ENCODE measurements at places on chromosomes 6 and 20.

GRCh38 chr6:47187893-47188587, 121.7 kb downstream of the TNFRSF21 start:
- DNase-seq: no peak

DNA sequence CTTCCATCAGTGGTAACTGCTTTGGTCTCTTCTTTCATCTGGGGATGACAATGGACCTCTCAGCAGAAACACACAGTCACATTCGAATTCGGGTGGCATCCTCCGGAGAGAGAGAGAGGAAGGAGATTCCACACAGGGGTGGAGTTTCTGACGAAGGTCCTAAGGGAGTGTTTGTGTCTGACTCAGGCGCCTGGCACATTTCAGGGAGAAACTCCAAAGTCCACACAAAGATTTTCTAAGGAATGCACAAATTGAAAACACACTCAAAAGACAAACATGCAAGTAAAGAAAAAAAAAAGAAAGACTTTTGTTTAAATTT, 6.1 kb downstream of the EDN1 start:
- DNase-seq: no peak

- DNase-seq: no peak
Observed at GRCh38 chr20:51193066-51193772, 170.3 kb upstream of the KCNG1 start.

- DNase-seq: peak; percentile 87
Observed at GRCh38 chr6:95087394-95088097, 489.8 kb upstream of the MANEA start.

DNA sequence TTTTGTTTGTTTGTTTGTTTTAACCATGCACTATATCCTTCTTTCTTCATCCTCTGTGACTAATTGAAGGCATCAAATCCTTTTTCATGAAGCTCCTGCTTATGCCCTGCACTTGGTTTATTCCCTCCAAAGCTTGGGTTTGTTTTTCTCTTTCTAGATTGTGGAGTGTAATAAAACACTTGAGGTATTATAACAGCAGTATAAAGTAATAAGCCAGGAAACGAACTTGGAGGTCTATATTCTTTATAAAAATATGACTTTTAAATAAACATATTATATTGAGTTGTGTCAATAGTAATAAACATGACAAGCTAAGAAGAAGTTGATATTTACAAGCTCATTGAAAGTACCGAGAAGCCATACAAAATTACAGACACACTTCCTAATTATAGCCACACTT, 659.4 kb downstream of the RFPL4B start:
- DNase-seq: no peak

GRCh38 chr6:3213334-3213695, 14.1 kb downstream of the TUBB2B start:
- DNase-seq: no peak

DNA sequence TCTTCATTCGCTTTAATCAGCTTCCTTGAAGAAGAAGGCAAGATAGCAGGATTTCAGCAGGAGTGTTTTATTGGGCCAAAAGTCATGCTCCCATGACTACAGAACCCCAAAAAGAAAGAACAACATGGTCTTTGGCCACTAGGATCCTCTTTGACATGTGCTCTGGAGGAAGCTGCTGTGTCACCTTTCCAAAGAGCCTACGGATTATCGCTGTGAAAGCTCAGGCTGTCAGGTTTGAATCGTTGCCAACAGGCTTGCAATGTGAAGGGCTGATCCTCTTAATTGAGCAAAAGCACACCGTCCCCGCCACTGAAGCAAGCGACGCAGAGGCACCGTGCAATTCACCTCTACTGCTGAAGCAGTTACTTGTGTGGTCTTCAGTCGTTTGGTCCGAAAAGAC, 29.0 kb downstream of the MYLIP start:
- peak; percentile 3 for DNase-seq

GRCh38 chr6:137269347-137269746, 50.2 kb upstream of the IFNGR1 start:
- no peak for DNase-seq

GRCh38 chr6:7073821-7074525, 33.8 kb upstream of the RREB1 start:
- no peak for DNase-seq

DNA sequence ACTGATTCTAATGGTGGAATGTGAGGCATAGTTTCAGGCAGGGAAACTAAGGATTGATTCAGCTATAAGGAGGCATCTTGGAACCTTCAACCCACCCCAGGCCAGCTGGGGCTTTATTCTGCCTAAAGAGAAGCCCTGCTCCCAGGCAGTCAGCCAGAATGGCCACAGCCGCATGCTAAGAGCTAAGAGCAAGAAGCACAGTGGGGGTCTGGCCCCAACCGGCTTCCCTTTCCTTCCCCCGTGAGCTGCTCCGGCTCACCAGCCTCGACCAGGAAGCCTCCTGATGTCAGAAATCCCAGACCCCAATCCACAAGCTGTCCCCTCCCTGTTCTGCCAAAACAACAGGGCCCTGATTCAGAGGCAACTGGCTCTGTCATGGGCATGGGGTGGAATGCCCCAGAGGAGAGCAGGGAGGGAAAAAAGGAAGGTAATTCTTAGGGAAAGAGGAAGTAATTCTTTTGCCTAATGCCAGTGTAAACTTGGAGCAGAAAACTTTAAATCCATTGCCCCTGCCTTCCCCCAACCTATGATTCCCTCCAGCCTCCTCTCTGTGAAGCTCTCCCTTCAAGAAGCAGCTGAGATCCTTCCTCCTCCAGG, 6.9 kb downstream of the GRM4 start:
- DNase-seq: no peak

DNA sequence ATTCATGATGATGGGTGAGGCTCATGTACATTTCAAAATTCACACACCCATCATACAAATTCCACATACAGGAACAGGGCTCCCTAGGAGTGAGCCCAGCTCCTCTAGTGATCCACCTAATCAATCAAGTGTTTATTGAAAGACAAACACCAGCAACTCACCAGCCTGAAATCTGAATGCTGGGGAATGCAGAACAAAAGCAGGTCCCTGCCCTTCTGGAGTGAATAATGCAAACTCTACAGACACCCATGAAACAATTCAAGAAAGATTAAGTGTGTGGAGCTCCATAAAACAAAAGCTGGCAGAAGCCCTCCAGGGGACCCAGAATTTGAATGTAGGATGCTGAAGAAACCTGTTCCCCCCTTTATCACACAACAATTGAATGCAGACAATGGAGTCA, 396.7 kb upstream of the JARID2 start:
- no peak for DNase-seq
